ENCODE measurements at places on chromosomes 3 and 15.

DNA sequence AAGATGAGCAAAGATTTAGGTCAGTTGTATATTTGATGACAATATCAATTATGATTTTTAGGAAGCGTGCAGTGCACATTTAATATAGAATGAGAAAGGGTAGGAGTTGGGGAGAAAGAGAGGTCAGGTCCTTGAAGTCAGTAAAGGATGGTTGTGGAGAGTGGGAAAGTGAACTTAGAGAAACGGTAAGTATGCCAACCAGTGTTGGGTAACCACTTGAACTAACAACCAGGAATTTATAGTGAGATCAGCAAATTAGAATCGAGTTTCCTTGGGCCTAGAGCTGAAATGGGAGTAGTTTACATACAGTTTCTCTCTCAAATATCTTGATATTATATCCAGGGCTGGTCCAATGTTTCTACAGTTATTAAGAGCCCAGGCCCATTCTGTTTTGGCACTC is 188.5 kb upstream of the RBMS3 start:
- no peak for DNase-seq

DNA sequence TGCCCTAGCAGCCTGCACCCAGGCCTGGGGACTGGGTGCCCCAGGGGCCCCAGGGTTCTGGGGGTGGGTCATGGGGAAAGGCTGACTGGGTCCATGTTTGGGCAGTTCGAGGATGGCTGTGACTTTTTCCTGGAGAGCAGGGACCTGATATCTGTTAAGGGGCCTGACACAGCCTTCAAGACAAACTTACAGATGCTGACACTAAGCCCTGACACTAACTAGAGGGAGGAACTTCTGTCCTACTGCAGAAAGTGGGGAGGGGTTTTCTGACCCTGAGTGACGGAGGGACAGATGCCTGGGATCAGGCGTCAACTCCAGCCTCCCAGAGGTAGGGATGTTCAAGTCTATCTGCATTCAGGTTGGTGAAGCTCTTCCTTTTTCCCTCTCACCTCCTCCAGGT is 45.0 kb upstream of the SLC6A11 start:
- no peak for DNase-seq

DNA sequence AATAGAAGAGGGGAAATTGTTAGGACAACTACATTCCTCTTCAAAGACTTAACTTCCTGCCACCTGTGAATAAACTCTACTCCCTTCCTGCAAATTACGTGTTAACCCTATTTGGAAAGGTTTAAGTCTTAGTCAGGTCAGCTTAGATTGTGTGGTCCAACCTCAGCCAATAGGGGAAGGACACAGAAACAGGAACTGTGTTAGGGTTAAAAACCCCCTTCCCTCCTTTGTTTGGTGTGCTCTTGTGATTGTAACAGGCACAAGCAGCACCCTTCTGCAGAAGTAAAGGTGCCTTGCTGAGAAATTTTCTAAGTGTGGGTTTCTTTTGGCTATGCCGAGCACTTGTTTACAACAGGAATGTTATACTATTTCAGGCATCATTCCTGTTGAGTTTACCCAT is 45.0 kb upstream of the FSTL1 start:
- DNase-seq, result no peak

DNA sequence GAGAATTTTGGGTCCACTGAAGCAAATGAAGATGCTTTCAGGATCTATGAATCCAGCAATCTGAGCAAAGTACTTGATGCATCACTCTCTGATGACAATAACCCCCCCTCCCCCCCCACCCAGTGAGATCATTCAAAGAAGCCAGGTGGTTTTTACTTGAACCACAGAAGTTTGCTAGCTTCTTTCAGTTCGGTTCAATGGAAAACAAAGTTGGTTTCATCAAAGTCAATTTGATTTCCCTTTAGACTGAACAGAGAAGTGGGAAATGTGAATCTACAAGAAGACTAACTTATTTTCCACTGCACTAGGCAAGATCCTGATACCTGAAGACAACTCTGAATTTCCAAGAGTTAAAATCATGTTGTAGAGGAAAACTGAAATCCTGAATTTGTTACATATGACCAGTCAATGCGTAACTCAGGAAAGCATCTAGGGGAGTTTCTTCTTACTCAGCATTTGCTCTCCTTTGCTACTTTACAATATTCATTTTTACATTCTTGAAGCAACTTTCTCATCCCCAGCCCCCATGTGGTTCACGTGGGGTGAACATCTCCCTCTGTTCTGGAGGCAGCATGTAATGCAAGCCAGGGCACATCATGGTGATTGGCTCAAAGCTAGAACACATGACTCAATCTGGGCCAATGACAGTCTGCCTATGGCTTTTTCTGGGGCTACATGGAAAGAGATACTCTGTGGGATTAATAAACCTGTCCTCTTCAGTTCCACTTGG is 572.6 kb downstream of the FOXP1 start:
- peak; percentile 35 for DNase-seq

DNA sequence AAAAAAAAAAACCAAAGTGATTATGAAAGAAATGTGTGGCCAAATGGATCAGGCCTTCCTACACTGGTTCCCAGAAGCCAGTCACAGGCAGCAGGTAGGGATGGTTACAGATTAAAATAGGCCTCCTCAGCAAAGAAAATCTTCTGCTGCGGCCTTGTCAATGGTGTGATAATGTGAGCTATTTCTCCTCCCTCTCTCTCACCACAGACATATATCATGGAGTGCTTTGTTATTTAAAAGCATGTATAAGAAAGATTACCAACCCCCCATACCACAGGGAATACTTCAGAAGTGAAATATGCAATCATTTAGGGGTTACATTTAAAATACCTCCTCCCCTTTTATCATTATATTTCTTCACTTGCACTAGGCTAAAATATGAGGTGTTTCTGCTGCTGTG is 32.2 kb upstream of the LRTM1 start:
- no peak for DNase-seq

DNA sequence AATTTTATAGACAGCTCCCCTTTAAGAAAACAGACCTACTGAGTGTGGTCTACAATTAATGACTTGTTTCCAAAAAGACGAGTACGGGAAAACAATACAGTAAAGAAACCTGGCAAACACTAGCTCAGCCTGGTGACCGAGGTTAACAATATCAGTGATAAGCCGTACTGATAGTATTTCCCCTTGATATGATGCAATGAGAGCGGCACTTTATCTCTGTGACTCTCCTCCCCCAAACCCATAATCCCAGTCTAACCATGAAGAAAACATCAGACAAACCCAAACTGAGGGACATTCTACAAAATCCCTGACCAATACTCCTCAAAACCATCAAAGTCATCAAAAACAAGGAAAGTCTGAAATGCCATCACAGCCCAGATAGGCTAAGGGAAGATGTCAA is 8.2 kb downstream of the DENND4A start:
- DNase-seq, result no peak

GRCh38 chr3:15064299-15064834 is 748 bp downstream of the MRPS25 start:
- peak; percentile 18 for DNase-seq

GRCh38 chr15:73303636-73304035 is 65.1 kb downstream of the HCN4 start:
- no peak for DNase-seq

DNA sequence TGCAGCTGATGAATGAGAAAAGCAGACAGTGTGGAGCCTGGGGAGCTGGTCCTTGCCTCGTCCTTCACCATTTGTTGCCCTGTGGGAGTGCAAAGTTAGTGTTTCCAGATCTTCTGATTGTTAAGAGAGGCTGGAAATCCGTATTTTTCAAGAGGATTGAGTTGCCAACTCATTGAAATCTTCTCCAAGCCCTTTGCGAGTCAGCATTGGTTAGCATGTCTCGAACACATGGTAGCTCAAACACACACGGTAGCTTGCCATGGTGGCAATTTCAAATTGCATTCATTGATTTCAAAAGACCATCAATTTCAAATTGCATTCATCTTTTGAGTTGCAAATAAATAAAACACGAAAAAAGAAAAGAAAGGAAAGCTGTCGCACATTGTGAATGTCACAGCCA is 70.7 kb downstream of the SLCO3A1 start:
- DNase-seq, result no peak

Measured in activated T-helper 1 cell treated with anti-CD3 and anti-CD28 coated beads, Interleukin-12 subunit alpha, Interleukin-12 subunit beta, Interleukin-2, Interleukin-4 antibody, amounts not matched to agents 30 ng/mL and 10 ng/mL and 1 ng/mL, durations not matched to agents 14 hours and 24 hours and 36 hours (primary cell).